ENCODE measurements at places on chromosomes 5 and 9. TPM values are rescaled to one million over a fixed set of nuclear protein-coding genes. Genes with fewer than 3 reads are reported as not detected.

TAF11L5 gene
- total RNA-seq = not detected

ZNG1E gene
- total RNA-seq = 41.0 TPM

FAM221B gene
- not detected for total RNA-seq

GRCh38 chr9:91494751-91495150 lies 71.1 kb upstream of the NFIL3 start:
- H3K27me3 ChIP-seq = no peaks in the 10 kb centered on the region
- no peaks in the 10 kb centered on the region for H3K4me1 ChIP-seq
- H3K36me3 ChIP-seq = no peaks in the 10 kb centered on the region
- DNase-seq = no peak

GRCh38 chr5:11785771-11786352 lies 118.4 kb downstream of the CTNND2 start:
- no peak overlapping the region for H3K4me3 ChIP-seq
- no peaks in the 10 kb centered on the region for H3K27me3 ChIP-seq
- no peaks in the 10 kb centered on the region for H3K36me3 ChIP-seq
